ENCODE measurements at places on chromosomes 12 and 14.

- no peak for DNase-seq
Observed at GRCh38 chr14:101862177-101862576, 100.7 kb downstream of the PPP2R5C start.

DNA sequence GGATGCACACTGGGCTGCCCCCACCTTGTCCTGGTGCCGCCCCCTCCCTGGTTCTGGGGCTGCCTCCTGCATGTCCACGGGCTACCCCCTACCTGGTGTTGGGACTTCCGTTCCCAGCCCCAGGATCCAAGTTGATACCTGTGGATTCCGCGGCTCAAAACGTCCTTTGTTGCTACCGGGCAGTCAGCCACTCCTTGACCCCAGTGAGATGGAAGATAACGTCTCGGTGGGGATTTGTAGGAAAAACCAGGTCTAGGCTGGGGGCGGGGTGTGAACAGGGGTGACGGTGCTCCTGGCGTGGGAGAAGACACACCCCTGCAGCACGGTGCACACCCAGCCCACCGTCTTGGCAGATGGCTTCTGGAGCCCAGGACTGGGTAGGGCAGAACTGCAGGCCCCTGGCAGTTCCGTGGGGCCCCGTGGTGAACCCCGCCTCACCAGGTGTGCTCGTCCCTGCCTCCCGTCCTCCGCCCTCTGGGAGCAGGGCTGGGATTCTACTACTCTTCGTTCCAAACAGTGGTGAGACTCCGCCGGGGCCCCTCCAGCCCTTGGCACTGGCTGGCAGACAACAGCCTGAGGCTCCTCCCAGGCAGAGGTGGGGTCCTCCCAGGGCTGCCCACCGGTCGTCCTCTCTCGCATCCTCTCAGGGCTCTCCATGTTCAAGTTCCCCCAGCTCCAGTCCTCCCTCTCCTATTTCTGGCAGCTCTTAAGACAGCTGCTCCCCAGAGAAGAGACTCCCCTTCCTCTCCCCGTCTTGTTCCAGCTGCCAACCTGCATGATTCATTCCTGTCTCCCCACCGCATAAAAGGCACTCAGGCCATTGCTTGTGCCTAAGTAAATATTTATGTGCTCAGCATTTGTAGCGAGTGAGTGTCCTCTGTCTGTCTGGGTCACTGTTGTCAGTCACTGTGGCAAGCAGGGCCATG, 75.5 kb downstream of the FBXL14 start:
- no peak for DNase-seq

DNA sequence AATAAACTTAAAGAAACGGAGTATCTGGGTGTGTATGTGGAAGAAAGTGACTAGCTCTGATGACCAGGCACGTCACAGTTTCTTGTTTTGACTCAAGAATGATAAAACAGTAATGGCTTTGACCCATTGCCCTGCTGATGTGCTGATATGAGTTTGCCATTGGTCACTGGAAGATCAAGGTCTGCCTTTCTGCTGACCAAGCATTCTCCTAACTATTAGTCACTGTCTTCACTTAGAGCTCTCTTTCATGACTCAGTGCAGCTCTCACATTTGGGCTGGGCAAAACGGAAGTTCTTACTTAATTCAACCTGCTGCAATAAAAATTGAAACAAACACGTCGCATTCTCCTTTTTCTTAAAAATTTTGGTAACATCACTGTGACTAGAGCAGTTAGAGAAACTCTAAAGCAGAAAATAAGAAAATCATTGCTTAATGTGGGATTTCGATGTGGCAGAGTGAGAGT, 366.7 kb downstream of the BTG1 start:
- no peak for DNase-seq

DNA sequence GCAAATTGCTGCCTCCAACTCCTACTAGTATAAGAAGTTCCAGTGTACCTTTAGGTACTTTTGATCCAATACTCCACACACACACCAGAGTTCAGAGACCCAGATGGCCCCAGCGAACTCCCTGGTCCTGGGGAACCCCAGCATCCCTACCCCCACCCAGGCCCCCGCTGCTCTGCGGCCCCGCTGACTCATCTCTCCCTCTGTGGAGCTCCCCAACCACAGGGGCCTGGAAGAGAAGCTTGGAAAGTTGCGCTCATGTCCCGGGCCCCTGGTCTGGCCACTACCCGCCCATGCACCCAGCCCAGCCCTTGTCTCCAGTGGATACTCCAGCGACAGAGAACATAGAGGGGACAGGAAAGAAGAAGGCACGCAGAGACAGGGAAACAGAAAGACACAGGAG, 4.2 kb upstream of the SP7 start:
- no peak for DNase-seq

GRCh38 chr14:95102680-95103044, 54.7 kb downstream of the DICER1 start:
- no peak for DNase-seq

GRCh38 chr14:99875836-99876235, 82.6 kb downstream of the EML1 start:
- DNase-seq: no peak

GRCh38 chr12:77406219-77406905, 341.0 kb upstream of the E2F7 start:
- no peak for DNase-seq

- DNase-seq: no peak
Observed at GRCh38 chr14:101254805-101255764, 306.2 kb upstream of the DIO3 start.

GRCh38 chr14:100372357-100373048, 49.4 kb downstream of the SLC25A47 start:
- no peak for DNase-seq

DNA sequence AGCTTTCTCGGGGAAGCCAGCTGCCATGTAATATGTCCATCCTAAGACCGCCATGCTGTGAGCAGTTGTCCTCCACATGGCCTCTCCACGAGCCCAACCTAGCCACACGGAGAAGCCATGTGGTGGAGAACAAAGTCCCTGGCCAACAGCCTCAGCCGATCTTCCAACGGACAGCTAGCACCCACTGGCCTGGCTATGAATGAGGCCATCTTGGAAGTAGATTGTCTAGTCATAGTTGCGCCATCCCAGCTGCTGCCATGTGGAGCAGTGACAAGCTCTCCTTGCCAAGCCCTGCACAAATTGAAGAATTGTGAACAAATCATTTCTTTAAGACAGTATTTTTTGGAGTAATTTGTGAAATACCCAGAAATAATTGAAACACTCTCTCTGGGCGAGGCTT, 49.3 kb upstream of the USP44 start:
- DNase-seq: no peak

GRCh38 chr12:112862636-112863290, 44.0 kb upstream of the OAS1 start:
- no peak for DNase-seq

DNA sequence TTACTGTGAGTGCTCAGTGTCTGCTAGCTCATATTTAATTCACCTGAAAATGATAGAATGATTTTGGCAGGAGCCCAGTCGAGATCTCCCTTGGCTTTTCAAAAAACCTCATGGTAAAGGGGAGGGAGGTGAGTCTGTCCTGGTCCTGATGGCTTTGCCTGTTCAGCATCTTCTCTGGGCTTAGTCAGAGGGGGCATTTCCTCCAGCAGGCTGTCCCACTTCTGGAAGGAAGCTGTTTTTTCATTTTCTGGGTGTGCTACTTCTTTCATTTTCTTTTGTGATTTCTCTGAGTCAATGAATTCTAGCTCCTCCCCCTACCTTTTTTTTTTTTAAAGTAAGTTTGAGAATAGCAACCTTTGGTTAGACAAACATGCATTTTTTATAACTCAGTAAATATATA, 58.8 kb downstream of the TMX1 start:
- DNase-seq: no peak

DNA sequence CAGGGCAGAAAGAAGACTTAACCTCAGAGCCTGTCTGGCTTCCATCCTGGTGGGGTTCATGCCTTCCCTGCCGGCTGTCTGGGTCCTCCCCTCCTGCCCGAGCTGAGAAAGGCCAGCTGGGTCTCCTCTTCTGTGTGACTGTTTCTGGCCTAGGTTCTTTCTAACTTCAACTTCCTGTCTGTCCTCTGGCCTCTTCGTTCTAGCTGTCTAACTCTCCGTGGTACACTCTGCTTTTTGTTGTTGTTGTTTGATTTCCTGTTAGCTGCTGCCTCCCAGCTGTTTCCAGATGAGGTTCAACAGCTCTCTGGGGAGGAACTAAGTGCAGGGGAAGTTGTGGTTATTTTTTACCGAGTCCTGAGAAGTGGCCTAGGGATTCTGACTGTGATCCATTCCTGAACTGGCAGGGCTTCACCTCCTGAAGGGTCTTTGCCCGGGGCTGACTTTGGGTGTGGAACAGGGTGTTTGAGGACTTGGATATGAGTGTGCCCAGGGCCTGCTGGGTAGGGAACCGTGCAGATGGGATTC, 3.2 kb downstream of the MLXIP start:
- no peak for DNase-seq

- no peak for DNase-seq
Observed at GRCh38 chr14:75051556-75051899, 261 bp upstream of the MLH3 start.

GRCh38 chr14:98819867-98820206, 452.2 kb downstream of the BCL11B start:
- DNase-seq: no peak

- no peak for DNase-seq
Observed at GRCh38 chr12:109452489-109452888, 24.6 kb downstream of the KCTD10 start.

- DNase-seq: no peak
Observed at GRCh38 chr12:14994610-14995009, 21.8 kb downstream of the PDE6H start.

GRCh38 chr12:16008421-16008824, 97.3 kb downstream of the DERA start:
- DNase-seq: no peak

DNA sequence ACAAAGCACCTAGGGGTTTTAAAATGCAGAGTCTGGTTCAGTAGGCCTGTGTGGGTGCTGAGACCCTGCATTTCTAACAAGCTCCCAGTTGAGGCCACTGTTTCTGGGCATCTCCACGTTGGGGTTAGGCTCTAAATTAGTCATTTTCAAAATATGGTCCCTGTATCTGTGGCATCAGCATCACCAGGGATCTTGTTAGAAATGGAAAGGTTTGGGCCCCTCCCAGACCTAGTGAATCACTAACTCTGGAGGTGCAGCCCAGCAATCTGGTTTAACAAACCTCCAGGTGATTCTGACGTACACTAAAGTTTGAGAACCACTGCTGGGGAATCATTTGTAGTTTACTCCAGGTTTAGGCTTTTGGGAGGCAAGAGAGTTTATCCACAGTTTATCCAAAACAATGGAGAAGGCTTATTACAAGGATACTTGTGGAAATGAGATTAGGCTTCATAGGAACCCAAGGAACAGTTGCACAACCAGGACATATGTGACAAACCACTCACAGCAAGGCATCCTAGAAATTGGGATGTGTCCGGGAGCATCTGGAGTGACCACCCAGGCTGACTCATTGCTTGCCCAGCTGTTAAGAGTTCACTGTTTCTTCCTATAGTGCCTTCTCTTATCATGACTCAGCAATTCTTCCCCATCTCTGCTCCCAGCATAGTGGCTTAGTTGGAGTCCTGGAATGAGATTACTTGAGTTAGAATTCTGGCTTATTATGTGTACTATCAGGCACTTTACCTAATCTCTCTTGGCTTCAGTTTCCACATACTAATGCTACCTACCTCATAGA, 71.6 kb upstream of the STXBP6 start:
- no peak for DNase-seq

- DNase-seq: no peak
Observed at GRCh38 chr14:104230946-104231345, 92.6 kb downstream of the KIF26A start.

- no peak for DNase-seq
Observed at GRCh38 chr12:1574865-1575259, 19.5 kb downstream of the FBXL14 start.

- DNase-seq: no peak
Observed at GRCh38 chr12:12469386-12469785, 93.3 kb downstream of the DUSP16 start.

DNA sequence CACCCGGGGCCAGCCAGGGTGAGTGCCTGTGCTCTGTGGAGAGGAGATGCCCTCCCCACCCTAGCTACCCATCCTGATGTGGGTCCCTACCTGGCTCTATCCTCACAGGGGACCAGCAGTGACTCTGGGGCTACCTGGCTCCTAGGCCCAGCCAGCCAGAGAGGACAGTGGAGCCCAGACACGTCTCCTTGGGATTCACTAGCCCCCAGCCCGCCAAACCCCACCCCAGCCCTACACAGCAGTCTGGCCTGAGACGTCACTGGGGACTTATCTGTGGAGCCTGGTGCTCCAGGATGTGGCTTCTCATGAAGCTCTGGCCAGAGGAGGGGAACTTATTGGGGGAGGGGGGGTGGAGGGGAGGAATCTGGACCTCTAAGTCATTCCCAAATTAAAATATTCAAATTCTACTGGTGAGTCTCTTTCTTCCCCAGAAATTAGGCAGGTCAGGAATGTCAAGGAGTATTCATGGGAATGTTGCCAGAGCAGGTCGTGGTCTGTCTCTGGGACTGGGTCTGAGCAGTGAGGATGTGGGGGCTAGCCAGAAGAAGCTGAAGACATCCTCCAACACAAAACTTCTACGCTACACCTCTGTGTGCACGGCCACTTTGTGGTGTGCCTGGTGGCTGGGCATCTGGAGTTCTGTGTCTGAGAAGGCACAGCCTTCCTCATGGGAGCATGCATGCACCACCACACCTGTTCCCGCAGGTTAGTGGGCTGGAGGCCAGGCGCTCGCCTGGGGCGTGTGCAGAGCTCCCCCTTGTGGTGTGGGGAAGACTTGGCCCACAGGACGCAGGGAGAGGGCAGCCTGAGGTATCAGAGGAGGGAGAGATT, 2.7 kb downstream of the CMTM5 start:
- no peak for DNase-seq

All from tibial nerve (tissue), 4 donors.